ENCODE measurements at places on chromosomes 7 and 10. TPM values are rescaled to one million over a fixed set of nuclear protein-coding genes. Genes with fewer than 3 reads are reported as not detected.

The FXYD4 gene
- not detected for polyA plus RNA-seq

DNA sequence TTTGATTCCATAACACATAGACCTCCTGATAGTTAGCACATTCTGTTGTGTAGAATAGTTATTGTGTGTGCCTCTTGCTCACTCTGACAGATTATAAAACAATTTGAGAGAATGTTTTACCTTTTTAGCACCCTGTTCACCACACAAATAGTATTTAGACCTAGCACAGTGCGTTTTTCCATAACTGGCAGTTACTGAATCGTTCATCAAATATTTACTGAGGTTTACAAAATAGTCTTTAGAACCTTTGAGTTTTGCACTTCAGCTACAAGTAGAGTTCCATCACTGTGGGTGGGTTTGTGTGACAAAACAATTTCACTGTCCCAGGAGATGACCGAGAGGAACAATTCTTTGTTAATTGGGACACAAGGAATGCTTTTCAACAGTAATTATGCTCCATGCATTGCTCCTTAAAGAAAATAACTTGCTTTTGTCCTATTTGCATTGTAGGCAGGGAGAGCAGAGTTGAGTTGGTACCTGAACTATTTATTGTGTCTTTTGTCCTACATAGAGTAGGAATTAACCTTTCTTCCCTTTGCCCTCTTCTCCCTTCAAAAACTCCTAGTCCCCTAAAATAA lies 62.3 kb downstream of the DNAH11 start:
- DNase-seq = no peak

The ZNF425 gene
- 2.2 TPM for polyA plus RNA-seq

DNA sequence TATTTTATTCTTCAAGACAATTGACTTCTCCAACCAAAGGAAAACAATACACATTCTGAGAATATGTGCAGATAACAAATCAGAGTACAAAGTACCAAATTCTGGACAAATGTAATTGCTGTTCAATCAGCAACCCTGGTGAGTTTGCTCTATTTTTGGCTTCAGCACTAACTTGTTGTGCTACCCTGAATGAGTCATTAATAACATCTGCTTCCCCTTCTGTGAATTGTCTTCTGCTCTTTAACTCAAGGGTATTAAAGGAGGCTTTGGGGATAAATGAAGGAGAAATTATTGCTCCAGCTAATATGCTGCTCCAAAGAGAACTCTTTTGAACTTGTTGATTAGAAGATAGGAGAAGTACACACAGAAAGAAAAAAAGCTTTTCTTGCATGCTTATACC lies 459.3 kb downstream of the HTR7 start:
- no peak for DNase-seq

DNA sequence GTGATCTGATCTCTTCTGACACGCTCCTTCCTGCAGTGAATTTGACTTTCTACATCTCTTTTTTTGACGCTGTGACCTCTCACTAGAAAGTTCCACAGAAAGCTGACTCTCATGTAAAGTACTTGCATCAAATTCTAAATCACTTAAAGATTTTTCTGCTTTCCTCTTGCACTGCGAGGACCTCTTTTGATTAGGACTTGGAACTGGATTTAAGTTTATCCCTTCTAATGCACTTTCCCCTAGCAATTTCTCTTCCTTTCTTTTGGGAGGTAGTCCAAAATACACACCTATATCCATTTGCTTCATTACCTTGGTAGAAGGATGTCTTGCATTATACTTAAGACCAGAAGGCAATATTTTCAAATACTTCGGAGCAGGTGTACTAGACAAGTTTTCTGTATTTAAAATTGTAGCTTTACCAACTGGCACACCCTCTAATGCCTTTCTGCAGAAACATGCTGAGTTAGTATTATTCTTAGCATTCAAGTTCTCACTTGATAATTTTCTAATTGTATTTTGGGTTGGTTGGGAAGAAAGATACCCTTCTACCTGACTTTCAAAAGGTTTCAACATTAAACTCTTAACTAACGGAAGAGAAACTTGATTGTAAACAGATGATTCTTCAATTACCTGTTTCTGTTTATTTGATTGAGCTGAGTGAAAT lies 4.6 kb downstream of the DCLRE1A start:
- no peak for DNase-seq

DNA sequence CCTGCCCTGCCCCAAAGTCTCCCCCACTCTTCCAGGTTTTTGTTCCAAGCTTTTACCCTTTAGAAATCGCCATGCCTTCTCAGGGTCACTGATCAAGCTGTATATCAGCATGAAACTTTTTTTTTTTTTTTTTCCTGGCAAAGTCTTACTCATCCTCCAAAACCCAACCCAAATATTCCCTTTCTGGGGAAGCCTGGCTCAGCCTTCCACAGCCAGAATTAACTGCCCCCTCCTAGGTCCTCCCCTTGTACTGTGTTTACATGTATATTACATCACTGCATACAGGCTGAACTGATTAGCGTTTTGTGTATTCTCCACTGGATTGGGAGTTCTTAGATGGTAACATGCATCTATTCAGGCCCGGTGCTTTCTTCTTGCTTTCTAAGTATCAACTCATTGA lies 4.6 kb upstream of the NOBOX start:
- DNase-seq = no peak

Data from A549 (cell line).